HFFc6 (cell line): ENCODE measurements at places on chromosomes 1 and 21. TPM values are rescaled to one million over a fixed set of nuclear protein-coding genes. Genes with fewer than 3 reads are reported as not detected.

Gene FCRL6
- total RNA-seq, result not detected in 3 replicates

Gene FAM43B
- total RNA-seq, result 0.07 TPM in 1 of 3 replicates, not detected in the others

Gene ESRRG
- total RNA-seq, result not detected in 3 replicates

Gene ERICH3
- total RNA-seq, result not detected in 3 replicates

Gene YTHDF2
- total RNA-seq, result 88.2 to 95.0 TPM (median 90.1 TPM) in 3 replicates

Gene EVA1B
- total RNA-seq, result 155 to 222 TPM (median 190 TPM) in 3 replicates

Gene CFAP107
- not detected in 3 replicates for total RNA-seq

Gene OR2W3
- total RNA-seq, result not detected in 3 replicates

Gene G0S2
- 0.48 to 2.9 TPM (median 2.0 TPM) in 3 replicates for total RNA-seq

- no peak for DNase-seq
These were observed 671 bp upstream of the PYGO2 start for GRCh38 chr1:154962156-154962749.

GRCh38 chr1:224499204-224499603 is 64.6 kb upstream of the WDR26 start:
- peak; percentile 16 for DNase-seq

GRCh38 chr1:38657207-38657840 is 202.2 kb downstream of the RRAGC start:
- DNase-seq, result no peak

DNA sequence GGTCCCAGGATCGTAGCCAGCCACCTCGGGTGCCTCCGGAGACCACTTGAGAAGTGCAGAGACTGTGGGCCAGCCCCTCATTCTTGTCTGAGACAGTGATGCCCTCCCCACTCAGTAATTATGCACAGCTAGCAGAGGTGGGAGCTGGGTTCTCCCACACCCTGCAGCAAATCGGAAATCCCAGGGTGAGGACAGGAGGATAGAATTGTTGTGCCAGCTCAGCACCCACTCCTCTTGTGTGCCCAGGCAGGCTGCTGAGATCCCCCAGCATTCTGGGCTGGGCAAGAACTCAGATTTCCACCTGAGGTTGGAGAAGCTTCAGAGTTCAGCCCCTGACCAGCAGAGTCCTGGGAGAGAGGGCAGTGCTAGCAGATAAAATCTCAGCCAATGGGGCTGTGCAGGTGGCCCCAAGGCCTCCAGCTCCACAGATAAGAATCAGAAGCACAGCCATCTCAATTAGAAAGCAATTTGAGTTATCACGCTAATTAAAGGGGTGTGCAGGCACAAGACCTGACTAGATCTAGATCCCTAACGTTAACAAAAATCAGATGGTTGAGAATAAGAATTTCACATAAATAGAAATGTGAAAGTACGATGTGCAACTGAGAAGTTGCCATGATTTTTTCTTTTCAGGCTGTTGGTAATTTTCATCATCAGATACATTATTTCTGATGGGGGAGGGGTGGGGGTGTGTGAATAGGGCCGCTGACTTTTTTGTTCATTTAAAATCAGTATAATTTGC is 45.5 kb upstream of the IRF2BP2 start:
- no peak for DNase-seq

DNA sequence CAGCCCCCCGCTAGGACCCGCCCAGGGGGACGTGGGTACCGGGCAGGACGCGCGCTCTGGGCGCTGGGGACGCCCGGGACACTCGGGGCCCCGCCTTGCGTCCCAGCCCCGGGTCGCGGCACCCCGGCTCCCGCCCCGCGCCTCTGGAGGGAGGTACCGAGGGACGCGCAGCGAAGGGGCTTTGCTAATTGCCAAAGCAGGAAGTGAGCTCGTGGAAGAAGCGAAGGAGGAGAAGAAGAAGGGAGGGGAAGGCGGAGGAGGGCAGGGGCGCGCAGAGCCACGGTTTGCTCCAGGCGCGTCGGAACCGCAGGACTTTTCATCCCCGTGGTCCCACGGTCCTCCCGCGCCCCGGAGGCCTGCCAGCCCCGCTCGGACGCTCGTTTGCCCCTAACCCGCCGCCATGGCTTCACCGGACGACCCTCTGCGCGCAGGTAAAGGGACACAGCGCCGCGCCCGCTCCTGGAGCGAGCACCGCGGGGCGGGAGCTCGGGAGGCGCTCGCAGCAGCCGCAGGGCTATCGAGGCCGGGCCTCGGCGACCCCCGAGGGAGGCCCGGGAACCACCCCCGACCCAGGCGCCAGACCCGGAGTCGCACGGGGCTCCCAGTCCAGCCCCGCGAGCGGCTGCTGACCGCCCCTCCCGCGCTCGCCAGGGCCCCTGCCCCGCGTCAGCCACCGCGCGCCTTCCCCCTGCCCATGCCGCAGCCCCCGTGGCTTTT is 1.3 kb downstream of the EDARADD start:
- no peak for DNase-seq

DNA sequence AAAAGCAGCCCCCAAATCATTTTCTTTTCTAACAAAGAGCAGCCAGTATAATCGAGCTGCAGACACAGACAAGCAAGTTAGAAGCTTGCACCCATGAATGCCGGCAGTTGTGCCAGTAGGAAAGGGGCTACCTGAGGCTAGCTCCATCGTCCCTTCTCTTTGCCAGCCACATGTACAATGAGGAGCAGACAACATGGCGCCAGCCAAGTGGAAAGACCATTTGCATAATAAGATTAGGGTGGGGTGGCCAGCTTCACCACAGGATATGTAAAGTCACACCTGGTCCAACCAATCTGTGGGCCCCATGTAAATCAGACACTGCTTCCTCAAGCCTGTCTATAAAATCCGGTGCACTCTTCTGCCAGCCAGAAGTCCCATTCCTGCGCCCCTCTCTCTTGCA is 103.7 kb downstream of the CCDC185 start:
- no peak for DNase-seq

DNA sequence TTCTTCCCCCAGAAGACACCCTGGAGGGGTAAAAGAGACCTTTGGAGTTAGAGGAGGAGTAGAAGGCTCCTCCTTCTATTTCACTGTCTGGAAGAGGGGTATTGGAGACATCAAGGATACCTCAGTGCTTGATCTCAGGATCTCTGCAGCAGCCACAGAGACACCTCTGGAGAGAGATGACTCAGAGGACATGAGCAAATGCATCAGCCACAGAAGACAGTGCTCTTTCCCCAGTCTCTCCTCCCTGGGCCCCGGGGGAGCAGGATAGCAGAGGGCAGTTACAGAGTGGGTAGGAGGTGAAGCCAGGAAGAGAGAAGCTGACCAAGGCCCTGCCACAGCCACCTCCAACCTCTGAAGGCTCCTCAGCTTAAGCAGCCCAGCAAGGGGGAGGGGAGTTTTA is 15.3 kb upstream of the TEDDM1 start:
- no peak for DNase-seq

GRCh38 chr21:46178961-46179360 is 5.3 kb downstream of the SPATC1L start:
- DNase-seq, result no peak

- no peak for DNase-seq
These were observed 267.8 kb downstream of the FOXD2 start for GRCh38 chr1:47705517-47706130.

DNA sequence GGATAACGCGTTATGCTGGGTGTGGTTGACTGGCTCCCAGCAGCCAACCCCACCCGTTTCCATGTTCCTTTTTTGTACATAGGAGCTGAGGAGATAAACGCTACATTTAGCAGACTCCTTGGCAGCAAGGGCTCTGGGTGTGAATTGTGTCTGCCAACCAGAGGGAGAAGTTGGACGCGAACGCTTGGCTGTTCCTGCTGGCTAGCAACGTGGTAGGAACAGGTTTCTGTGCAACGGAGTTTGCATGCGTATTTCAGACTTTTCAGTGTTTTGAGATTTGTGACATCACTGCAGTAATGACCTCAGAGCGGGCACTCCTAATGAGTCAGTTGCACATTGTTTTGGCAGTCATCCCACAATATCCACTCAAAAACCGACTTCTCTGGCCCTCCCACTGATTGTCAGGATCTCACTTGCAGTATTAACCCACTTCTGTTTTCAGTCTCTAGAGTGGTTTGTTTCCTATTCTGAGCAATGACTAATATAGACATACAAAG is 98.7 kb upstream of the RGS1 start:
- DNase-seq, result no peak

GRCh38 chr1:162835157-162835899 is 25.6 kb downstream of the CCDC190 start:
- no peak for DNase-seq

DNA sequence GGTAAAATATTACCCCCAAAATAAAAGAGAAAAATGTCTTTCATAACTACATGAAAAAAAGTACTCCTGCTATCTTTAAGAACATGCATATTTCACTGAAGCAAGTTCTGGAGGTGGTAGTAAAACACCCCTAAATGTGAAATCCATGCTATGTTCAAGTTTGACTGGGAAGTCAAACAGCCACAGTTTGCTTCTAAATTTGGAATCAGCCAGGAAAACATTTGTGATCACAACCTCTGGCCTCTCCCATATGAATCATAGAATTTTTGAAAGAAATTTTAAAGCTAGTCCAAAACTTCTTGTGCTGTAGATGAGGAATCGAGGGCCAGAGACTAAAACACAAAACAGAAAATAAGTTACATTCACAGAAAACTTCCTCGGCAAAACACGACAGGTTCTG is 6.6 kb downstream of the SORT1 start:
- DNase-seq, result peak; percentile 38

DNA sequence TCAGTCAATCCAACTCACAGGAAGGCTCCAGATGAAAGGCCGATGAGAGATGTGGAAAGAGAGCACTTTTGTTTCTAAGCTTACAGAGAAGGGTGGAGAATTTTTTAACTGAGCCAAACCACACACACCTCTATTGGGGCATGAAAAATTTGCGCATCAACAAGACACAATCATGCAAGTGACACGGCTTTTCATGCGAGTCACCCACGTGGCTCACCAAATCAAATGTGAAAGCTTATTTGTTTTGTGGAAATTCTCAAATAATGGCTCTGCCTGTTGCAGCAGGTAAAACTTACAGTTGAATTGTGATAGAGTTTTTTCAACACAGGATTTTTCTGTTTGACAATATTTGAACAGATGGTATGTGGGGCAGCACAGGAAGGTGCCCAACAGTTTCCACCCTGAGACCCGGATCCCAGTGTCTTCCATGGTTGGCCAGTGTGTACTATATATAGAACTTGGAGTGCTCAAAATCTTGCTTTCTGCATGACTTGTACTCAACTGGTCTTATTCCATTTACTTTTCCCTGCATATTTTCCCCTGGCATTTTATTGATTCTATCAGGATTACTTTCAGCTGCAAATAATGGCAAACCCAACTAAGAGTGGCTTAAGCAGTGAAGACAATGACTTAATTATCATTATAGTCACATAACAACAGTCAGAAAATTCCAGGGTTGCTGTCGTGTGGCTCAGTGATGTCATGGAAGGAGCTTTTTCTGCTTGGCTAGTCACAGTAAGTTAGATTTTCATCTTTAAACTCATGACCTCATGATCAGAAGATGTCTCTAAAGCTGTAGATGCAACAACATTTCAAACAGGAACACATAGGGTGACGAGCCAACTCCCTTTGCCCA is 90.6 kb upstream of the SIM2 start:
- DNase-seq, result no peak

DNA sequence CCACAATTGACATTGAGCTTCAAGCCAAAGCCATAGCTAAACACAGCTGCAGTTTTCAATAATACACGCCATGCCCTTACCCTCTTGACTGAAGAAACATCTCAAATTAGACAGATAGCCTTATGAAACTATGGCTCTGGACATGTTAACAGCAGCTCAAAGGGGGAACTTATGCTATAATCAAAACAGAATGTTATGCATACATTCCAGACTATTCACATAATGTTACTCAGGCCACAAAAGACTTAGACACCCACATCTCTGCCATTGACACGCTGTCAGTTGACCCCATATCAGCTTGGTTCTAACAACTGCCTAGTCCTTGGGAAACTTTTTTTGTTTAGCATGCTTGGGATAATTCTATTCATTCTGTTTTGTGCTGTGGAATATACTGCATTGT is 2.3 kb upstream of the NENF start:
- DNase-seq, result no peak

- peak; percentile 28 for DNase-seq
These were observed 1349.0 kb upstream of the B3GALT2 start for GRCh38 chr1:194535369-194535768.

DNA sequence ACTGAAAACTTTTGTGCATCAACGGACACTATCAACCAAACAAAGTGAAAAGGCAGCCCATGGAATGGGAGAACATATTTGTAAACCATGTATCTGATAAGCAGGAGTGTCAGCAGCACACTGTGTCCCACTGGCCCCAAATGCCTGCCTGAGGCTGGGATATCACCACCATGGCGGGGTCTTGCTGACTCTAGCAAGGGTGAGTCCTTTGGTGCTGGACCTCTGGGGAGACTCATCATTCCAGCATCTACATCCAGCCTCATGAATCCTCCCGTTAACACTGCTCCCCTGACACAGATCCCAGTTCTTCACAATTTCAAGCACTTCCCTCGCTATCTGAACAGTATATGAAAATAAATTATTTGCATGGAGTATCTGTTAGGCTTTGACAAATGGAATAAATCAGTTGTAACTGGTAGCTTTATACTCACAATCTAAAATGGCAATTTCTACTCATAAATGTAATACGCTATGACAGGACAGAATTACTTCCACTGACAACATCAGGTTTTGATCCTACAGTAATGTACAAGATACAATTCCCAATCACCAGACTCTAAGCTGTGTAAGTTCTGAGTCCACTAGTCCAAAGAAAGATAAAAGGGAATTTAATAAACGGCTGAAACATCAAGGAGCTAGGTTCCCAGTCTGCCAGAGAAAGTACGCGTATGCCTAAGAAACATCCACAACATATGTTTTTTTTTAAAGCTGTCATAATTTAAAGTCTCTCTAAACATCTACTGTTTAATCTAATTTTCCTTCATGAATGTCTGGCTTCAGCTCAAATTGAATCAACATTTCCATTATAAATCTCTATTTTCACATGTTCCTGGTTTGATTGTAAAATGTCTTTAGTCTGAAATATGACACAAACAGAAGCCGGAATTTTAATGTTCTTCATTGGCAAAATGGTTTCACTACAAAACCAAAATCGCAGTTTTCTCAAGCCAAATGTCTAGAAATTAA is 95.1 kb downstream of the SIPA1L2 start:
- DNase-seq, result no peak

DNA sequence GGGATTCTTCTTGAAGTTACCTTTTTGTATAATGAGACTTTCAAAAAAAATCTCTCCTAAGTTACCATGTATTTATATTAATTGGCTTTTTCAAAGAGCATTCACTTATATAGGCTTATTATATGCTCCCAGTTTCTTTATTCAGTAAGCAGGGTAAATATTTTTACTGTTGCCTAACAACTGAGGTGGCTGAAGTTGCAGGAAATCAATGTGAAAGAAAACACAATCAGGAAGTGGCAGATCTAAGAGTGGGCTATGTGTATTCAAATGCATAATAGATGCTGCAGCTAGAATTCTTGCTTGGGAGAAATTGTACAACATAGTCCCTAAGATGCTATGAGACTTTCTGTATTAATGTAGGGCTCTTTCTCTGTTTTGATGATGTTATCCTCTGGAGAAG is 606.9 kb downstream of the NUF2 start:
- DNase-seq, result no peak

- DNase-seq, result no peak
These were observed 19.9 kb downstream of the ALDH9A1 start for GRCh38 chr1:165678509-165678908.

DNA sequence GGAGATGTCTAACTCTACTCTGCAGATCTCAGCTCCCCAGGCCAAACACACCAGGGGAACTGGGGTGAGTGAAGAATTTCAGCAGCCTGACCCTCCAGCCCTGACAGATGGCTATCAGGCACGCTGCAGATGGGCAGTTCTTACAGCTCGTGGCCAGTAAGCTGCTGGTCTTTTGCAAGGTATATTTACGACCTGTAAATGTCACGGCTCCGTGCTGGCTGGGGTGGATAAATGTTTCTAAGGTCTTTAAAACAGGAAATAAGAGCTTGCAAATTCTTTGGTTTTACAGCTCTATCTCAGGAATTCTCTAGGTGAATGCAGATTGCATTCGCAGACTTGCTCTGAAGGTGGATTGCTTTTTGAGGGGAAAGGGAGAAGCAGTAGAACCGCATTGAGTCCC is 10.1 kb downstream of the DOP1B start:
- no peak for DNase-seq
